Fibroblast of gingiva (primary cell): ENCODE measurements at places on chromosomes 4 and X.

DNA sequence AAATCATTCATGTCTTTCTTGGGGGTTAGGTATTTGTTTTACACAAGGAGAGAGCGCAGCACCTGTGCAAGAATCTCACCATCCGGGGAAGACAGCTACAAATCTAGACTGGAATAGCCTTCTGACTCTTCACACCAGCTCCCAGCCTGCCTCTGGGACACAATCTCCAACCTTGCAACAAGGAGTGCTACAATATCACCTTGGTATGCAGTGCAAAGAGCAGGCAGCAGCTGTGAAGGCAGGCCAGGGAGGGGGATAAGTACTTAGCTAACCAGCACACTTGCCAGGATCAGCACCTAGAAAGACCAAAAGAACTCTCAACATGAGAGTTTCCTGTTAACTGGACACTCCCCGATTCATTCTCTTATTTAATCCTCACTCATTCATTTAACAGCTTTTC lies 235.3 kb downstream of the AR start:
- no peak for DNase-seq

- peak; percentile 64 for DNase-seq
Measured at GRCh38 chr4:144645631-144646522, at the start of gene HHIP. Gene HHIP (plus strand): TSS chr4:144646156. CDS start chr4:144646676, 520 bp downstream.

DNA sequence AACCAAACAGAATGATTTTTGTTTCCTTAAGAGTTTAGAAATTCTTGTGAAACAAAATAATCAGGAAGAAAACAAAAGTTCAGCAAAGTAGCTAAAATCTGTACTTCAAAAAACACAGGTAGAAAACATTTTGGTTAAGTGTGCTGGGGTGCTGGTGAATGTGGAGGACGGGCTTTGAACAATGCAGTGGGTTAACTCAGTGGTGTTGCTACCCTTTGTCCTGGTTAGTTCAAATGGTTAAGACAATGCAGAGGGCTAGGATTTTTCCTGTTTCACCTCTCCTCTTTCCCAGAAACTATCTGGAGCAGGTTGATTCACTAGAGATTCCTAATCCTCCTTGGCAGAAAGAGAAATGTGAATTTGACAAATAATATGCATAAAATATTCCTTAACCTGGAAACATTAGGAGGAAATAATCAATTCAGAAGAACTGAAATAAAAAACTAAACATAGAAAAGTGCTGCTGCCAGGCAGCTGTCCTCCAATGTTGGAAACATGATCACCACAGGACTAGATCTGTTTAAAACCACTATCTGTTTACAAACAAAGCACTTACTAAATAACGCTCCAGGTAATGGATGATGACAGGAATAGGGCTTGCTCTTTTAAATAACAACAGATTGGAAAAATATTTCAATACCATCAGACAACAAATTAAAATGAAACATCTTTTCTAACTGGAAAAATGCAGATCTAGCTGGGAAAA lies 148.9 kb downstream of the MAML3 start:
- DNase-seq = no peak

GRCh38 chr4:90171491-90171890 lies 44.3 kb downstream of the CCSER1 start:
- DNase-seq = no peak

GRCh38 chr4:156798438-156798837 lies 173.2 kb downstream of the PDGFC start:
- DNase-seq = no peak

- DNase-seq = peak; percentile 80
Measured at GRCh38 chr4:37685161-37685822, 884 bp downstream of the RELL1 start.

- DNase-seq = no peak
Measured at GRCh38 chrX:76971393-76972376, 475.5 kb upstream of the FGF16 start.

DNA sequence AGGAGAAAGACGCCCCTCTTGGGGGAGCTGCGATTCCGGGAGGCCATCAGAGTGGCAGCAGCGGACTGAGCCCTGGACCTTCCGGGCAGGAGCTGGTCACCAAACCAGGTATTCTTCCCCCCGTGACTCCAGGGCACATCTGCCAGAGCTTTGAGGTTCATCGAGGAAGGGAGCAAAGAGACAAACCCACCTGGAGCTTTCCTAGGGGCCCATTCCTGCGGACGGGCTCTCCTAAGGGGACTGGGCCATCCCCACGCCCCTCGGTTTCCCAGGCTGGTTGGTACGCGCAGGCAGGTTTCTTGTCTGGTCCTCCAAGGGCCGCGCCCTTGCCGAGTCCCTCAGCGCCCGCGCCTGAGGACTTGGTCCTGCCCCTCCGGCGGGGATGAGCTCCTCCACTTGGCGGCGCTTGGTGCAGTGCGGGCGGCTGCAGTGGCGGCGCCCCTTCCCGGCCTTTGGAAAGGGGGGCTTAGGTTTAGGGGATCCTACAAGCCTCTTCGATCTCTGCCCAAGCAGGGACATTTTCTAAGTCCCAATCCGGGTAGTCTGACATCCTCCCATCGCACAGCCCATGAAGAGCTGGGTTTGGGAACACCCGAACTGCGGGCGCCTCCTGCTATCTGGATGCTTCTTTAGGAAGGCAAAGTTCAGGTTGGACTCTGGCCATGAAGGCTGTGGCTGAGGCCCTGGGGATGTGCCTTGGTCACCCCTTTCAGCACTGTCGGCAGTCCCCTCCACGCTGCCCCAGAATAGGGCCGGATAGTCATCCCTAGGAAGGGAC lies 538 bp downstream of the STBD1 start:
- DNase-seq = peak; percentile 58

DNA sequence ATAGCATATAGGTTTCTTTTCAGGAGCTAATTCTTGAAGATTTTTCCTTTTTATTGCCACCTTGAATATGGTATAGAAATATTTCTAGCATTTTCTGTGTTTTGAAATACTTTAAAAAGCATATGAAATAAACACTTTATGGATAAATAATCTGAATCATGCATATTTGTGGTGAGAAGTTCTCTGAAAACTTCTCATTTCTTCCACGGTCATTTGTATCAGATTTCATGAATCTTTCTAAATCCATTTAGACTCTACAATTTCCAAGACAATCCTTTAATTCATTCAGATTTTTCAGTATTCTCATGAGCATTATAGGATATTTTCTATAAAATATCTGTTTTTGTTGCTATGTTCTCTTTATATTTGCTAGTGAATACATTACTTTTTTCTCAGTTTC lies 16.2 kb upstream of the CA5B start:
- DNase-seq = peak; percentile 38

- DNase-seq = no peak
Measured at GRCh38 chrX:115486510-115486909, 74.5 kb upstream of the PLS3 start.

DNA sequence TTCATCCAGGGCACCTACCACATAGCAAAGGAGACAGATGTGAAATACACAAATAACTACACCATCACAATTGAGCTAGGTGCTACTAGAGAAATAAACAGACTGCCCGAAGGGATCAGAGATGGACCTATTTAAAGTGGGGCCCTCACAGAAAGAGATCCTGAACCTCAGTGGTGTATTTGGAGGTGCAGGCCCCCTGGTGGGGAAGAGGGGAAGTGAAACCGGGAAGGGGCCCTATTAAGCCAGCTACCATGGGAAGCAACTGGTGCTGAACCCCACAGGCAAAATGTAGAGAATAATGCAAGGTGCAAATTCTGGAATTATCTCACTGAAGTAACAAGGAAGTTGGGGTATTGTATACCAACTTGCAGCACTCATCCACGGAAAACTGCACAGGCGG lies 78.6 kb upstream of the FAM9A start:
- DNase-seq = no peak

DNA sequence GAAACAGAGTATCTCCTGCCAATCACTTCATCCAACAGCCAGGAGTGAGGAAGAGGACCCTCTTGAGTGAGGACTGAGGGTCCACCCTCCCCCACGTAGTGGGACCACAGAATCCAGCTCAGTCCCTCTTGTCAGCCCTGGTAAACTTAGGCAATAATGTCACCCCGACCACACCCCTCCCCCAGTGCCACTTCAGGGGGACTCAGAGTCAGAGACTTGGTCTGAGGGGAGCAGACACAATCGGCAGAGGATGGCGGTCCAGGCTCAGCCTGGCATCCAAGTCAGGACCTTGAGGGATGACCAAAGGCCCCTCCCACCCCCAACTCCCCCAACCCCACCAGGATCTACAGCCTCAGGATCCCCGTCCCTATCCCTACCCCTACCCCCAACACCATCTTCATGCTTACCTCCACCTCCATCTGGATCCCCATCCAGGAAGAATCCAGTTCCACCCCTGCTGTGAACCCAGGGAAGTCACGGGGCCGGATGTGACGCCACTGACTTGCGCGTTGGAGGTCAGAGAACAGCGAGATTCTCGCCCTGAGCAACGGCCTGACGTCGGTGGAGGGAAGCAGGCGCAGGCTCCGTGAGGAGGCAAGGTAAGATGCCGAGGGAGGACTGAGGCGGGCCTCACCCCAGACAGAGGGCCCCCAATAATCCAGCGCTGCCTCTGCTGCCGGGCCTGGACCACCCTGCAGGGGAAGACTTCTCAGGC lies at the start of the genes CSAG1 and MAGEA12:
Gene CSAG1, minus strand, starts transcription at position 461 of the 715 bp plus-strand sequence. CDS start 1,261 bp downstream, outside the sequence.
Gene MAGEA12, plus strand, starts transcription at position 497 of the 715 bp plus-strand sequence. CDS start 2,405 bp downstream, outside the sequence.
- DNase-seq = no peak

GRCh38 chr4:4195354-4195753 lies 31.4 kb downstream of the OTOP1 start:
- no peak for DNase-seq

DNA sequence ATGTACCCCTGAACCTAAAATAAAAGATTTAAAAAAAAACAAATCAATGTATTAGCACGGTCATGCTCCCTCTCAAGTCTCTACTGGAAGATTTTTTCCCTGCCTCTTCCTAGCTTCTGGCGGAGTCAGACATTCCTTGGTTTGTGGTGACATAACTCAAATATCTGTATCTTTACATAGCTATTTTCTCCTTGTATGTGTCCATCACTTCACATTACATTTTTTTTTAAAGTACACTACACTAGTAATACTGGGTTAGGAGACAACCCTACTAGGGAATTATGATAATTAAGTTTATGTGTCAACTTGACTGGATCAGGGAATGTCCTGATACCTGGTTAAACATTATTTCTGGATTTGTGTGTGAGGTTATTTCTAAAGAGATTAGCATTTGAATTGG lies 1197.9 kb downstream of the TECRL start:
- no peak for DNase-seq
